PC-3 (cell line): ENCODE measurements at places on chromosomes 16 and 17.

DNA sequence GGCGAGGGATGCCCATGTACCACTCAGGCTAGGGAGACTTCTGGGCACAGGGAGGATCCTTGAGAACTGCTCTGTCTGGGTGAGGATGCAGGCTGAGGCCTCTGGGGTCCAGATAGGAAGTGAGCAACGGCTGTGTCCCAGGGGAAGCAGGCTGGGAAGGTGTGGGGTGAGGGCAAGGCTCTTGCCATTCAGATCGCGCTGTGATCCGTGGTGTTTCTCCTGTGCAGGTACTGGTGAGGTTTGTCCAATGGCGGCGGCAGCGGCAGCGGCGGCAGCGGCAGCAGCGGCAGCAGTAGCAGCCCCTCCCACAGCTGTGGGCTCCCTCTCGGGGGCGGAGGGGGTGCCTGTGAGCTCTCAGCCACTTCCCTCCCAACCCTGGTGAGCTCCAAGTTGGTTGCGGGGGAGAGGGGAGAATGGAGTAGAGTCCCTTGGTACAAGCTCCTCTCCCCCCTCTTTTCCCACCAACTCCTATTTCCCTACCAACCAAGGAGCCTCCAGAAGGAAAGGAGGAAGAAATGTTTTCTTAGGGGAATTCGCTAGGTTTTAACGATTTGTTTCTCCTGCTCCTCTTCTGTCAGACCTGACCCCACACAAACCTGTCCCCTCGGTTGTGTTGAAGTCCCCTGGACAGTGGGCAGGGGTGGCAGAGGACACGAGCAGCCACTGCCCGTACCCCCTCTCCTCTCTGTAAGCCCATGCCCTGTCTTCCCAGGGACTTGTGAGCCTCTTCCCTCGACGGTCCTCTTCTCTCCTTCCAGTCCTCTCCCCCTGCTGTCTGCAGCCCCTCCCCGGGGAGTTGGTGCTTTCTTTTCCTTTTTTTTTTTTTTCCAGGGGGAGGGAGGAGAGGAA is 1.9 kb upstream of the PRRT2 start:
- DNase-seq: peak; percentile 17

- DNase-seq: no peak
Observed at GRCh38 chr17:72775919-72776318, 316.6 kb downstream of the SLC39A11 start.

DNA sequence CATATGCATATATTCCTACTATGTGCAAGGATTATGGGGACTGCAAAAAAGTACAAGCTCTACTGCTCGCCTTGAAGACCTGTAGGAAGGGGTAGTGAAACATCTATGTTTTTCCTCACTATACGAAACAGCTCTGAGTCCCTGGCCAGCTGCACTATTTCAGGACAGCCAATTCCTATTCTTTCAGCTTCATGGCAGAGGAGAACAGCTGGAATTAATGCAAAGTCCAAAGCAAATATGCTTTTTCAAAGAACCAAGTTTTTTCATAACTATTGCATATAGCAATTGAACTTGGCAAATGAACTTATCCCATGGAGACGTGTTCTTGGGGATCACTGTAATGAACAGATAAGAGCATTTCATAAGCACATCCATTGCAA is 122.3 kb downstream of the SPACA3 start:
- no peak for DNase-seq

DNA sequence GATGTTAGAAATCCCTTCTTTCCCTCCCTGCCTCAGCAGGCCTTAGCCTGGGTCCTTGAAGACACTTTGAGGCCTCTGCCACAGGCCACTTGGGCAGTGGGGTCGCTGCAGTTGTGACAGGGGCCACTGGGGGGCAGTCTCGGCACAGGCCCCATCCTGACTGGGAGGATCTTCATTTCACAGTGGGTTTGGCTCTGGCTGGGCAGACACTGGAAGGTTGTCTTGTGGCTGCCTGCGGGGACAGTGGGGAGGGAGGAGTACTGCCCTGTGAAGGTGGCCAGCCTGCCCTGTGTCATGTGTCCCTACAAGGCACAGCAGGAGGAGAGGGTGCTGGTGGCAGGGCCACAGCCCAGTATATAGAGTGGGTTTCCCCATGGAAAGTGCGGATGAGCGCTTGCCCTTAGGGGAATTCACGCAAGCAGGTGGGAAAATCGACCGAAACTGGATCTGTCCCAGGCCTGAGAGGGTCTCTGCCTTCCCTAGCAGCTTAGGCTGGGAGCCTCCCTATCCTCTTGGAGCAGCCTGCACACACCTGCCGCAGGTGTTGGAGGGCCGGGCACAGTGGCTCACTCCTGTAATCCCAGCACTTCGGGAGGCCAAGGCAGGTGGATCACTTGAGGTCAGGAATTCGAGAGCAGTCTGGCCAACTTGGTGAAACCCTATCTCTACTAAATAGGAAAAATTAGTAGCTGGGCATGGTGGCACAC is 28.8 kb downstream of the GINS2 start:
- peak; percentile 58 for DNase-seq

- no peak for DNase-seq
Observed at GRCh38 chr17:67517325-67517724, 140.2 kb downstream of the PITPNC1 start.

DNA sequence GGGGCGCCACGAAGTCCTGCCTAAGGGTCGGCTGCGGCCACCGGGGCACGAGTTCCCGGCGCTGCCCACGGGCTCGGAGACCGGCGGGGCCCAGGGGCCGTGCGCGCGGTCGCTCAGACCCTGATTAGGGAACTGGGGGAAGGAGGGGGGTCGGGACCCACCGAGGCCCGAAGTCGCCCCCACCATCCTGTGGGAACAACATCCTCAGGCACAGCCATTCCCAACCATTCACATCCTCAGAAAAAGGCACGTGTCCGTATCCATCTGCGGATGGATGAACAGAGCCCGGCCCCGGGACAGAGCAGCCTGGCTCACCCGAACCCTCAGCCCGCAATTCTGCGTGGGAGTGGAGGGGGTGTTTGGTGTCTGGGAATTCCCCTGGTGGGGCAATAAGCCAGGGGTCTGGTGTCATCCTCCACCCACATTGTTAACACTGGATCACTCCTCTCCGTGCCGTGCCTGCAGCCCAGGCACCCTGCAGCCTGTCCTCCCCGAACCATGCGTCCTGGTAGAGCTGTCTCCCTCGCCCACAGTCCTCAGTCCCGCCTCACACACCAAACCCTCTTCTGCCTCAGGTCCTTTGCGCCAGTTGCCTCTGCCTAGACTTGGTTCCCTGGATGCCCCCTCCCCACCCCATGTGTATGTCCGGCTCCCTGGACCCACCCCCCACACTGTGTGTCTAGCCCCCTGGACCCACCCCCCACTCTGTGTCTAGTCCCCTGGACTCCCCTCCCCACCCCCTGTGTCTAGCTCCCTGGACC is 789 bp upstream of the CCDC57 start:
- DNase-seq: peak; percentile 56

DNA sequence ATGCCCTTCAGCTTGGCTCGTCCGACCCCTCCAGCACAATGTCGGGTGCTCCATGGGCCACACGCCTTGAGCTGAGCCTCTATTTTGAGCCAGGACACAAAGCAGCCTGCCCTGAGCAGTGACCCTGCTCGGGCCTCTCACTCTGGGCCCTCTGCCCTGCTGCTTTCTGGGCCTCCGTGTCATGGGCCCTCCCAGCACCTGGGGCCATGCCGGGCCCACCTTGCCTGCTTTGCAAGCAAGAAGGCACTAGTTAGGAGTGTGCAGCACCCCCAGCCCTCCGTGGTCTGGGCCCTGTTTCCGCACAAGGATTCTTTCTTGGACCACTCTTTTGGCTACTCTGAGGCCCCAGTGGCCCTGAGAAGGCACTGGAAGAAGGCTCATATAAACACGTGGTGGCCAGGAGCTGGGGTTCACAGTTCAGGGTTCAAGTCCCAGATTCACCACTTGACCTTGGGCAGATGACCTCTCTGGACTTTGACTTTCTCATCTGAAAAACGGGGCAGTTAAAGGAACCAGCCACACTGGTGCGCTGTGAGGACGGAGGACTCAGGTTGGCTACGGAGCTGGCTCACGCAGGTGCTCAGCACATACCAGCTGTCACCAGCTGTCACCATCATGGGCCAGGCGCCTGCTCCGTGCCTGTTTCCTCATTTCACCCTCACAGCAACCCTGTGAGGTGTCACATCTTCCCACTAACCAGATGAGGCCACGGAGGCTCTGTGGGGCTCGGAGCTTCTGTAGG is 166.0 kb upstream of the GSE1 start:
- DNase-seq: no peak

- peak; percentile 19 for DNase-seq
Observed at GRCh38 chr17:27630607-27631410, at the start of gene LGALS9. Gene LGALS9, plus strand, starts transcription at chr17:27631188. Its CDS starts 78 bp downstream, at chr17:27631266.

DNA sequence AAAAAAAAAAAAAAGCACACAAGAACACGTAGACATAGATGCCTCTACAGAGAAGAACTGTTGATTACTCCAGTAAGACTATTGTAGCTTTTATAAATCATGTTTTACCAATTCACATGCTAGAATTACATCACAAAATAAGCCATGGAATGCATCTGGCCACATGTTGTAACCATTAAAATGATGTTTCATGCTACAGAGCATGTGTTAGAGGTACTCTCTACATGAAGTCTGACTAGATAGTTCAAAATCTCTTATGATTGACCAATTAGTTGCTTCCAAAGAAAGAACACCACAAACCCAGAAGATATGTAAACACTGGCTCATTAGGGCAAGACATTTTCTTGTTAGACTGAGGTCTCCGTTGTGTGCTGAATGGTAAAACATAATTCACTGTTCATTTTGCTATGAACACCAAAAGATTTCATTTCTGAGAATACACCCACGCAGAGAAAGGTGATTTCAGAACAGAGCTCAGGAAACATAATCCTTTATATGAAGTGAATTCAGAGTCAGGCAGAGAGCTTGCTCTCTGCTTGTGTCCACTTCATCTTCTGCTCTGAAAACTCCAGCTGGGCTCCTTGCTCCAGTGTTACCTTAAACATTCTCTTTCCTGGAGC is 411.4 kb upstream of the SOX9 start:
- no peak for DNase-seq

GRCh38 chr17:80105762-80106161 is 4.4 kb downstream of the GAA start:
- no peak for DNase-seq

DNA sequence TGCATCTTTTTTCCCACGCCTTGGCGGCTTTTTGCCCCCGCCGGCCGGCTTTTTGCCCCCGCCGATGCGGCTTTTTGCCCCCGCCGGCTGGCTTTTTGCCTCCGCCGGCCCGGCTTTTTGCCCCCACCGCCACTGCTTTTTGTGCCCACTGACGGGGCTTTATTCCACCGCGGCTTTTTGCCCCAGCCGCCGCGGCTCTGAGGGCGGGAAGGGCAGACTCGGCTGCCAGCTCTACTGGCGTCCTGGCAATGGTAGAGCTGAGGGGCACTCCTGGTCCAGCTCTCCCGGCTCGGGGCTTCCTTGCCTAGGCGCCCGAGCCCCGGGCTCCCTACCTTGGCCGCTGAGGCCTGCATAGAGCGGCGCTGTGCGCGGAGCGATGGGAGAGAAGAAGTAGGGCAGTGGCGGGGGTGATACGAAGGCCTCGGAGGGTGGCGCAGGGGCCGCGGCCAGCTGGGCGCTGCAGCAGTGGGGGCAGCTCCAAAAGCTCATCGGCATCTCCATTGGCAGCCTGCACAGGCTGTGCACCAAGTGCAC is 591.4 kb downstream of the TP53TG3F start:
- DNase-seq: no peak

- DNase-seq: peak; percentile 81
Observed at GRCh38 chr16:1645914-1646525, 32.1 kb upstream of the JPT2 start.
